ENCODE measurements at places on chromosomes 16 and 17. TPM values are rescaled to one million over a fixed set of nuclear protein-coding genes. Genes with fewer than 3 reads are reported as not detected.

DNA sequence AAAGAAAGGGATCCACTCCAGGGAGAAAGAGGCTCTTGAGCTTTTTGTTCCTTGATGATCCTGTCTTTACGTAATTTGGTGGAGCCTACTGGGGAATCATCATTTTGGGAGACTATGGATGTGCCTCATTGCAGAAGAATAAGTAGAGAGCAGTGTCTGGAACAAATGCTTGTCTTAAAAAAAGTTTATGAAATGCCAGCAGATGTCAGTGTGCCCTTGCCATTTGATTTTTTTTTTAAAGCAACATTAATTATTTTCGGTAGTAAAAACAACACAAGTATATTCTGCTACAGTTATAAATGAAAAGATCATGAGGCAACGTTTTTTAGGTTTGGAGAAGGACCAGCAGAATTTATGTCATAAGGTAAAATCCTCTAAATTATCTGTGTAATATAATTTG, 934.8 kb upstream of the EEF2KMT start:
- no peak for DNase-seq

GRCh38 chr17:29068818-29069217, 25.9 kb downstream of the PIPOX start:
- peak; percentile 44 for DNase-seq

DNA sequence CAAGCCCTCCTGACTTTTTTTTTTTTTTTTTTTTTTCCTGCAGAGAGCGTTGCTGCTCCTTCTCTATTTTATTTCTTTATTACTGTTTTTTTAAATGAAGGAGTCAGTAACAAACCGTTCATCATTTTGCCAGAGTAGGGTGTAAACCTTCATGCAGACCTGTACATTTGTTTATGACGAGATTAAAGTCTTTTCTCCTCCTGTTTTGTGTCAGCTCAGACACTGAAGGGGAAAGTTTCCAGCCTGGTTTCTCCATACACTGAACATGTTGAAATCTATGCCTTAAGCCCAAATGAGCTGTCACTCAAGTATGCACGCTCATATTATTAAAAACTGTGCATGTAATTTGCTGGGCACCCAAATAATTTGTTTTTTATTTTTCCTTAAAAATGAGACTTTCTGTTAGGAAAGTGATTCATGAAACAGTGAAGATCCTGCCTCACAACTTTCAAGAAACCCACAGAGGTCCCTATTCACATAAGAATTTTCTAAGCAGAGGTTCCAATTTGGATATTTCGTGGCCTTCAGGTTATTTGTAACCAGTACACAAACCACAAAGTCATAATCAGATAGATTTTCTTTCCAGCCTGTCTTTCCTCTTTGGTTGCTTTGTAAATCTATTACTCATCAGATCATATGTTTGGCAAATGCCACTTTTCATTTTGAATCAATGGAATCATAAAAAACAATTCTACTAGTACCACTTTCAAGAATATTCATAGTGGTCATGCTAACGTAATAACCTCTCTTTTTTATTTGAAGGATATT, 700.3 kb downstream of the MAF start:
- DNase-seq, result no peak

DNA sequence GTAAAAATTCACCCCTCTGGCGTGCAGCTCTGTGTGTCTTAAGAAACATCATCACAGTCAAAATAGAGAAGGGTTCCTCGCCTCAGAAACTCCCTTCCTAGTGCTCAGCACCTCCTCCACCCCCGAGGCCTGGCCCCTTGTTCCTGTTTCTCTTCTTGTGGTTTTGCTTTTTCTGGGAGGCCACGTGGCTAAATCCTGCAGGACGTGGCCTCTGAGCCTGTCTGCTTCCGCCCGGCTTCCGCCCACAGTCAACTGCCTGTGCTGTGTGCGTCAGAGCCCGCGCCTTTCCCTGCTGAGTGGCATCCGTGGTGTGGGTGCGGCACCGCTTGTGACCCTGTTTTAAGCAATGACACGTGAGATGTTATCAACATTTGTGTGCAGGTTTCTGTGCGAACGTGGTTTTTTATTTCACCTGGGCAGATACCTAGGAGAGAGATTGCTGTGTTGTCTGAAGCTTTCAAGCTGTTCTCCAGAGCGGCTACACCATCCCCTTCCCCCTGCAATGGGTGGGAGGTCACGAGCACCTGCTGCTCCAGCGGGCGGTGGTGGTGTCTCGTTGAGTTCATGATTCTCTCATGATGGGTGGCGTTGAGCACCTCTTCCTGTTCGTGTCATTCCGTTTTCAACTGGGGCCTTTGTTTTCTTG, 21.7 kb downstream of the ACSF3 start:
- peak; percentile 43 for DNase-seq

DNA sequence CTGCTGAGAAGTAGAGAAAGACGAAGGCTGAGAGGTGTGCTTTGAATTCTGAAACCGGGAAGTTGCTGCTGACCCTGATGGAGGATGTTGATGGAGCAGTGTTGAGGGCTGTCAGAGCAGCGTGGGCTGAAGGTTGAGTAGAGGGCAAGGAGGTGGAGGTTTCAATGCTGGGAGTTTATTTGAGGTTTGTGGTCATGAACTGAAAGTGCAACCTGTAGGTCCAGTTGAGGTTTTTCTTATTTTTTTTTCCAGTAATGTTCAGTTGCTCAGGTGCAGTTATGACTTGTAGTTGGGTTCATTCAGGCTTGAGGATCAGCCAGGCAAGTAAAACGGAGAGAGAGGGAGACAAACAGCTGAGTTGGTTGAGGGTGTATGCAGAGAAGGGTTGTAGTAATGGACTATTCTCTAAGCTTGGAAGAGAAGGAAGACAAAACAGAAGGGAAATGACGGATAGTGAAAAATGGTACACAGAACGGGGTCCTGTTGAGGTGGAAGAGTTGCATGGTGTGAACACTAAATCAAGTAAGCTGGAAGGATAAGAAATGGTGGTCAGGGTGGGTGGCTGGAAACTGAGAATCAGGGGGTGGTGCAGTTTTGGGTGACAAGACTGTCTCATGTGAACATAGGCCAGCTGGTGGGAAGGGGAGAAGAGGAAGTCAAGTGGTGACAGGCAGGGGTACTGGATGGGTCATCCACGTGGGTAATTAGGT, 8.7 kb upstream of the UBE2G1 start:
- DNase-seq, result no peak

DNA sequence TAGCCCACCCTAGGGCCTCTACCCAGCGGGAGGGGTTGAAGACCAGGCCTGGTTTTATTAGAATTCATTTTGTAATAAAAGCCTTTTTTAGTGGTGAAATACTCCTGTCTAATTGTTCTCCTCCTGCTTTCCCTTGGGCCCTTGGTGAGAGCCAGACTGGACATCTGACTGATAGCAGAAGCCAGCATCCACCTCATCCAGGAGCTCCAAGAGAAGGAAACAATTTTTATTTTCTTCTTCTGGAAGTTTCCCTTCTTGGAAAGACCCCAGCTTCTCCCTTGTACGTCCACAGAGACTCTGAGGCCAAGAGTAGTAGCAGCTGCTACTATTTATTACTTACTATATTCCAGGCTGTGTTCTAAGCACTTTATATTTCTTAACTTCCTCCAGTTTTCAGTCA, 4.0 kb upstream of the PHKG2 start:
- peak; percentile 88 for DNase-seq

Gene SLC38A8
- polyA plus RNA-seq, result not detected

Measured in muscle of arm (tissue), 14 donors.